ENCODE measurements at places on chromosomes 1 and 21.

DNA sequence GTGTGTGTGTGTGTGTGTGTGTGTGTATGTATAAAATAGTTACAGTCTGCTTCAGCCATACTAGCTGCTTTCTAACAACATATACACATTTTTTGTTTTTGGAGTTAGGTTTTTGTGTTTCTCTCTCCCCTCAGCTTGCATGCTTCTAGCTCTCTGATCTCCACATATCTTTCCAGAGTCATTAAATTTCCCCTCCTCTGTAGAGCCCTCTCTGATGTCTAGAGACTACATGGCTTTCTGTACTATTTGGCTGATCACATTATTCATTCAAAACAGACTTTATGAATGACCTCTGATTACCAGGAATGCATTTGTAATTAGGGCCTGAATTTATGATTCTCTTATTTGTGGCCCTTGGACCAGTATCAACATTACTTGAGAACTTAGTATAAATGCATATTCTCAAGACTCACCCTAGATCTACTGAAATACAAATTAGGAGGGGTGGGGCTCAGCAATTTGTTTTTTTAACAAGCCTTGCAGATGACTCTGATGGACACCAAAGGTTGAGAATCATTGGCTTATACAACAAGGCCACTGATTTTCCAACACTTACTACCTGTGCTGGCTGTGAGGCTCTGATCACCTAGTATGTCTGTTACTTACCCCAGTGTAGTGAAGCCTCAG, 104.5 kb downstream of the PTBP2 start:
- H3K4me1 ChIP-seq: no peaks in the 10 kb centered on the region
- no peaks in the 10 kb centered on the region for H3K36me3 ChIP-seq
- no peak for DNase-seq
- H3K27me3 ChIP-seq: no peaks in the 10 kb centered on the region
- no peak overlapping the region for H3K27ac ChIP-seq
- H3K4me3 ChIP-seq: no peak overlapping the region

DNA sequence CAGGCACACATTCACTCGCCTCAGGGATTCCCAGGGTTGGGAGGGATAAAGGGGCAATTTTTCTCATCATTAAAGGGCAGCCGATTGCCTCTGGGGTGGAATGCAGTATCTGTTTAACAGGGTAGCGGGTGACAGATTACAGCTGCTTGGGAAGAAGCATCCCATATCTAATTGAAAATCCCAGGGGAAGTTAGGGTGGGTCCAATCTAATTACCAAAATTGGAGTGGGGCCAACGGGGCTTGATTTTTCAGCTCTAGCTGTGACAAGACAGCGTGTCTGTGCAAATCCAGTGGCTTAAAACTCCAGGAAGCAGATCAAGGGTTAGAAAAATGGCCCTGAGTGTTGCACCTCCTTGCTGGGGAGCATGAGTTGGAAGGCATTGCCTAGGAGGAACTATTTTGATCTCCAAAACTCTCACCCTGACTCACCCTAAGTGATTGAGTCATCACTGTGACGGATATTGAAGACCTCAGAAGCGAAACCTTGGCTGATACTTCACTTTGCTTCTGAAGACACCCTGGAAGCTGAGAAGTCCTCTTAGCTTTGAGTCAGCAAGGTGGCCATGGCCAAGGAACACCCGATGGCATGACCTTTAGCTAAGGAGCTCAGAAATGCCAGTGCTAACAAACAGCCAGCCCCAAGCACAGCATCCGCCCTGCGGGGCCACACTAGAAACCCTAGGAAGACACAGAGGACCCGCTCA, 46.0 kb downstream of the GRHL3 start:
- peaks cover 18% of the 10 kb centered on the region for H3K4me1 ChIP-seq
- peak; percentile 37 for DNase-seq
- H3K36me3 ChIP-seq: peaks cover 2% of the 10 kb centered on the region

DNA sequence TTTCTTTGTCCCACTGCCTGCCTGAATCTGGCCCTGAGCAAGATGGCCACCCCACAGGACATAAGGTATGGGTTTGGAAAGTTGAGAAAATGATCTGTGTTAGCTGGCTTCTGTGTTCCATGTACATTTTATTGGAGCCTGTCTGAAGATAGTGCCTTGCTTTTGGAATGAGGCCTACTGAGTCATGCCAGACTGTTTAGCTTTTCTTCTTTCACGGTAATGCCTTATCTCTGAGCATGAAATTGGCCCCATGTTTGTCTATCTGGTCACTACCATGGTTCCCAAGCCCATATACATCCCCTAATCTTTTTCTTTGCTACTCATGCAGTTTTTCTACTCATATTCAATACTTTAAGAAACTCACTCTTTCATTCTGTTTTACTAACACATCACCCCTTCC, 85.1 kb upstream of the LMO4 start:
- no peak overlapping the region for H3K27ac ChIP-seq
- no peaks in the 10 kb centered on the region for H3K4me1 ChIP-seq
- DNase-seq: no peak

DNA sequence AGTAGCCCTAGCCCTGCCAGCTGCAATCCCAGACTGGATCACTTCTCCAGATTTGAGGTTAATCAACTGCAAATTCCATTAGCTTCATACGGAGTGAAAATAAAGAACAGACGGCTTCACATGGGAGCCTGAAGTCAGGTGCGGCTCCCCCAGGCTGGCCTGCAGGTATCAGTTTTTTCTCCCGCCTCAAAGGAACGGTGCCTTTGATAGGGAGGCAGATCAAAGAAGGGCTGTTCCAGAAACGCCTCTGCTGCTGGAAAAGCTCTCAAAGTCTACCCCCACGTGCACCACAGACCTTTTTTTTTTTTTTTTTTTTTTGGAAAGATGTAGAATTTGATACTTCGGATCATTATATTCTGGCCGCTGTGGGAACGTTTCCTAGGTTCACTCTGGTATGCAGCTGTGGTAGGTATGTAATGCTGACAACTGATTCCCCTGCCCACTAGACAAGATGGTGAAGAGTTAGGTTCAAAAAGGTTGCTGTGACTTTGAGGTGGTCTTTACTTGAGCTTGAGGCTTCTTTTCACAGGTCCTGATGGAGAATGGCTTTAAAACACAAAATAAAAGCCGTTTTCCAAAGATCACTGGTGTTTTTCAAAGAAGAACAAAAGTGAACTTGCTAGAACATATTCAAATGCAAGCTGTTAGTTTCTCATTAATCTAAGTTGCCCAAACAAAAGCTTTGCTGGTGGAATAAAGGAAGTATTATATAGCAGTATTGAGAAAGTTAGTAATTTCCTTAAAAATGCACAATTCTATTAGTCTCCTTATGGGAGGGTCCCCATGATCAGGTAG, 189.0 kb upstream of the NFIA start:
- H3K36me3 ChIP-seq: no peaks in the 10 kb centered on the region
- no peak for DNase-seq
- peaks cover 2% of the 10 kb centered on the region for H3K27me3 ChIP-seq
- no peak overlapping the region for H3K27ac ChIP-seq
- H3K4me3 ChIP-seq: no peak overlapping the region

- peak overlapping the region; percentile 72 for H3K4me3 ChIP-seq
- DNase-seq: peak; percentile 28
- H3K27me3 ChIP-seq: no peaks in the 10 kb centered on the region
These were observed 8.4 kb downstream of the MX2 start for GRCh38 chr21:41369920-41370839.

All from activated naive CD8-positive, alpha-beta T cell treated with anti-CD3 and anti-CD28 coated beads, Interleukin-2, amount 50 U/mL, for 24 hours (primary cell).